Esophagus muscularis mucosa (tissue), 4 donors: ENCODE measurements at places on chromosomes 4 and X.

GRCh38 chr4:63049726-63050125 lies 1359.5 kb downstream of the TECRL start:
- no peak for DNase-seq
- no peaks in the 10 kb centered on the region for H3K27me3 ChIP-seq
- no peaks in the 10 kb centered on the region for H3K4me1 ChIP-seq
- H3K27ac ChIP-seq: no peak overlapping the region
- no peaks in the 10 kb centered on the region for H3K36me3 ChIP-seq

GRCh38 chr4:129232589-129233337 lies 136.8 kb downstream of the C4orf33 start:
- H3K4me3 ChIP-seq: no peak overlapping the region
- H3K36me3 ChIP-seq: no peaks in the 10 kb centered on the region
- H3K4me1 ChIP-seq: no peaks in the 10 kb centered on the region
- DNase-seq: no peak
- H3K27ac ChIP-seq: no peak overlapping the region

DNA sequence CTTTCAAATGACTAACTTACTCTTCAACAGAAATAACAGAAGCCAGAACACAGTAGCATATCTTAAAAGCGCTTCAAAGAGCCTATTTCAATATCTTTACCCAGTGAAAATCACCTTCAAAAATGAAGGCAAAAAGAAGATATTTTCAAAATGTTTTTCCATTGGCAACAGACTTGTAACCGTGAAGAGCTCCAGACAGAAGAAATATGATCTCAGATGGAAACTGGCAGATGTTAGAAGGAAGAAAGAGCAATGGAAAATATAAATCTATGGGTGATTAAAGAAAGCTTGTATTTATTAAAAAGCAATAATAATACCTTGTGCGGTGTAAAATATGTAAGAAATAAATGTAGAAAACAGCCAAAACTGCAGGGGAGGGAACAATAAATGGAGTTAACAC lies 35.7 kb downstream of the PRKG2 start:
- no peaks in the 10 kb centered on the region for H3K27me3 ChIP-seq
- no peak overlapping the region for H3K4me3 ChIP-seq
- no peaks in the 10 kb centered on the region for H3K36me3 ChIP-seq
- no peak overlapping the region for H3K27ac ChIP-seq
- H3K4me1 ChIP-seq: no peaks in the 10 kb centered on the region
- DNase-seq: no peak

- no peaks in the 10 kb centered on the region for H3K36me3 ChIP-seq
- H3K27me3 ChIP-seq: no peaks in the 10 kb centered on the region
- DNase-seq: no peak
- H3K27ac ChIP-seq: no peak overlapping the region
These were observed 45.5 kb upstream of the PROM1 start for GRCh38 chr4:16129336-16129735.

DNA sequence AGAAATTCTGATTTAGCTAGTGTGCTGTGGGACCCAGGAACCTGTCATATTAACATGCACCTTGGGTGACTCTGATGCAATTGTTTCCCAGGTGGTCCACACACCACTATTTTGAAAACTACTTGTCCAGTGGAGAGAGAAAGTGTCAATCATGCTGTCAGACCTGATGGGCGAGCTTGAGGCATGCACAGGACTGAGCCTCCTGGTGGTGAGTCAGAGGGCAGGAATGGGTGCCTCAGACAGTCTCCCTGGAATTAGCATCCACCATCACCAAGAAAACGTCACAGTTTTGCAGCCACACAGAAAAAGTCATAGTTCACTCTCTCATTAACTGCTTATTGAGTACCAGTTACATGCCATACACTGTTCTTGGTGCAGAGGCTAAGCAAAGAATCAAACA lies 181.8 kb upstream of the MAOA start:
- no peak overlapping the region for H3K27ac ChIP-seq
- no peaks in the 10 kb centered on the region for H3K27me3 ChIP-seq
- no peak for DNase-seq
- H3K36me3 ChIP-seq: no peaks in the 10 kb centered on the region

DNA sequence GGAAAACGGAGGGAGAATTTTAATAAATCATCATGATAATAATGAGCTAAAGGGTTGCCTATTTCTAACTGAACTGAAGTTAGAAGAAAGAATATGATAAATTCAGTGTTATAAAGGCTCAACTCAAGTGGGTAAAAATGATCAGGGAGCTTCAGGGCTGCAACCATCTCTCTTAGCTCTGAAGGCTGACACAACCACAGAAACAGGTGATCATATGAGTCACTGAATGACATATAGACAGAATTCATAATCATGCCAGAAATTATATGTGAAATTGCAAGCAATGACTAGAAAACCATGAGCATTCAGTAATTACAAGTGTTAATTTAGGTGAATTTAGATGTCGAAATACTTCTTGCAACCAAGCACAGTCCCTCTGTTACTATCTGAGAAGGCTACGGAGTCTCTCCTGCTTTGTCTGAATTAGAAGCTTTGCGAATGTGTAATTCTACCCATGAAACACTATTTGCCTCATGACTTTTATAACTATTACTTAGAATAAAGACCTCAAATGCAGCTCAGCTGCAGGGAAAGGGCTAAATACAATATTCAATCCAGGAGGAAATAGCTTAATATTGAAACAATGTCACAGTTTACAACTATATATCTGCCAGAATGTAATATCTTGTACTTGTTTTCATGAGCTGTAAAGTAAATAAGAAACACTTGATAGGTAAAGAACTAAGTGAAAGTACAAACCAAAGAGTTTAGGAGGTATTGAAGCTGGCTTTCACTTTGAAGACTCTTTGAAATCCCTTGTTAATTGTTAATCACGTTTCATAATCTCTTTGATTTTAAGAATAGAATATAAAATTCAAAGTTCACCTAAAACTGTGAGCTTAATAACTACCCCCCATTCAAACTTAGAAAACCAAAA lies 1972.6 kb downstream of the ARAP2 start:
- H3K27me3 ChIP-seq: no peaks in the 10 kb centered on the region
- no peak overlapping the region for H3K4me3 ChIP-seq

DNA sequence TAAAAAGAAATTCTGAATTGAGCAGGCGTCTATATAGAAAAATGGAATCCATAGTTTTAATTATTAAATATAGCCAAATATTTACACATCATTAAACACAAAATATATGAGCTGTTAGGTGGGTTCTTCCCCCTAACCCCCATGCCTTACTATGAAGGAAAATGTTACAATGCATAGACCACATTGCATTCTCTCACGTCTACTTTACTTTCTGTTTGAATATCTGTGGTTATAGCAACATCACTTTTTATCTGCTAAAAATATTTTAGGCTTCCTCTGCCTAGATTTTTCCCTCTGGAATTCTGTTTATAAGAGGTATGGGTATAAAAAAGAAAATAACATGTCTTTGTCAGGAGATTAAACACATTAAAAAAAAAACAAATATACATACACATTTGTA lies 73.1 kb downstream of the MAML3 start:
- H3K36me3 ChIP-seq: no peaks in the 10 kb centered on the region
- H3K4me1 ChIP-seq: peaks cover 75% of the 10 kb centered on the region
- H3K27me3 ChIP-seq: no peaks in the 10 kb centered on the region
- DNase-seq: no peak
- no peak overlapping the region for H3K27ac ChIP-seq
- no peak overlapping the region for H3K4me3 ChIP-seq

GRCh38 chrX:124028182-124028581 lies 66.7 kb downstream of the STAG2 start:
- H3K4me1 ChIP-seq: peaks cover 2% of the 10 kb centered on the region
- DNase-seq: no peak
- H3K36me3 ChIP-seq: peaks cover 6% of the 10 kb centered on the region
- no peaks in the 10 kb centered on the region for H3K27me3 ChIP-seq
- H3K4me3 ChIP-seq: no peak overlapping the region
